ENCODE measurements at places on chromosomes 11 and 22.

DNA sequence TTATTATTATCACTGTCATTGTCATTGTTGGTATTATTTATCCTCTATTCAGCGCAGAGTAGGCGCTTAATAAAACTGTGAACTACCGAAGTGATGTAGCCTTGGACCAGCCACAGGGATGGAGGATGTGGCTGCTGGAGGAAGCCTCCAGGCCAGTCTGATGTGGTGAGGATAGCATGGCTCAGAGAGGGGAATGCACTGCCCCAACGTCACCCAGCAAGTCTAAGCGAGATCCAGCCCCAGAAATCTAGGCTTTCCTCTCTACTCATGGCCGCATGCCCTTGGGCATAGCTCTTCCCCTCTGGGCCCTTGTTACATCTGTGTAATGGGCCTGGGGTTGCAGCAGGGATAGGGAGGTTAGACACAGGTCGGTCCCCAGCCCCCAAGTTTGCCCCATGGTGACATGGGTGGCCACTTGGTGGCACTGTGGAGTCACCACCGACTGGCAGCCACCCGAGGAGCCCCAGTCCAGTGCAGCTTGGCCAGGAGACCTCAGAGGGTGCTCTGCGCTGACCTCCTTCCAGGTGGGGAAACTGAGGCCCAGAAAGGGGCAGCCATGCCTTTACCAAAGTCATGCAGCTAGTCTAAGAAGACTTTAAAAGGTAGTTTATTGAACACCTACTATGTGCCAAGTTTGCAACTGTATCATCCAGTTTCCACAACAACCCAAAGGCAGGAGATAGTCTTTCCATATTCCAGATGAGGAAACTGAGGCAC lies 395.7 kb downstream of the MN1 start:
- no peak for DNase-seq

DNA sequence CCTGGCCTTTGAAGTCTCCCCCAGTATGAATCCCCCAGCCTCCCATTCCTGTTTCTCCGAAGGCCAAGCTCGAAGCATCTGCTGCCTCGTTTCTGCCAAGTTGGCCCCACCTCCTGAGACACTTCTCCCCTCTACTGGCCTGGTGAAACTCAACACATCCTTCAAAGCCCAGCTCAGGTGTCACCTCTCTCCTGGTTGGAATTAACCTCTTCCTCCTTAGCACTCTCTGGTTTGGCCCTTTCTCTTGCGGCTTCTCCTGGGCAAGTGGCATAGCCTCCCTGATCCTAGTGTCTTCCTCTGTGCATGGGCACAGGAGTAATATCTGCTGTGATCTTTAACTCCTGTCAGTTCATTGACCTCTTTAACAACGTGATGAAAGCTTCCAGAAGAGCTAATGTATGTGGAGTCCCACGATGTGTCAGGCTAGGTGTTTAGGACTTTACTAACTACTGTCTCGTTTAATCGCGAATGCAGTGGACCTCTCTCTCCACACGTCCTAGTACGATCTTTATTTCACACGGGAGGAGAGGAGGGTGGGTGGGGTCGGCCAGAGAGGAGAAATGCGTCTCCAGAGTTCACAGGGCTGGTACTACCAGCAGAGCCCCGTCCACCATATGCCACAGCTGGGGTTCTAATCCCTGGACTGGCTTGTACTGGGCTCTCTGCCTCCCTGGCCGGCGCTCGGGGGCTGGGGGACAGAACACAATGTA lies 826 bp upstream of the PTPRJ start:
- no peak for DNase-seq

DNA sequence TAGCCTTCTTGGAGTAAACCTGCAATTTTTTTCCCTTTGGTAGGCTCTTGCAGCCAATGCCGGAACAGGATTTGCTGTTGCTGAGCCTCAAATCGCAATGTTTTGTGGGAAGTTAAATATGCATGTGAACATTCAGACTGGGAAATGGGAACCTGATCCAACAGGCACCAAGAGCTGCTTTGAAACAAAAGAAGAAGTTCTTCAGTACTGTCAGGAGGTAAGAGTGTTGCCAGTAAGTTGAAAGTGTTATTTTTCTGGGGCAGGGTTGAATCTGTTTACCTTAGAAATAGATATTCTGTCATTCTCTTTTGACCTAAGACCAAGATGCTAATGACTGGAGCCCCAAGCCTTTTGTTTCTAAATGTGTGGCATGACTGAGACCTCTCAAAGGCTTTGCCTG lies 39.7 kb downstream of the APLP2 start:
- no peak for DNase-seq

DNA sequence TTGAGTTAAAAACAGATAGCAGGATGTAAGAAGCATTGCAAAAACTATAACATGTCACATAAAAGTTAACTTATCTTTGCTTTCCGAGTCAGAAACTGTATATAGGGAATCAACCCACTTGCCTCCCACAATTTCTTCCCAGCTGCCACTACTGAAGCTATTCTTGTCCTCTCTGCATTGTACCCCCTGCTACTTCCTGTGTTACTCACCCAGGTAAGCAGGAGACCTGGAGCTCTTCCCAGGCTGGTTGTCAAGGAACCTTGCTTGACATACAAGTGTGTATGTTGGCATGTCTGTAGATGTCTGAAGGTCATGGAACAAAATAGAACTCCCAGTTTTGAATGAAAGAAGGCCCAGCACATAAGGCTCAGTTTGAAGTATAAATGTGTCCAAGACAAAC lies 74.3 kb upstream of the LRRC4C start:
- DNase-seq, result no peak

- no peak for DNase-seq
These were observed 33.2 kb downstream of the OTOG start for GRCh38 chr11:17580271-17580670.

DNA sequence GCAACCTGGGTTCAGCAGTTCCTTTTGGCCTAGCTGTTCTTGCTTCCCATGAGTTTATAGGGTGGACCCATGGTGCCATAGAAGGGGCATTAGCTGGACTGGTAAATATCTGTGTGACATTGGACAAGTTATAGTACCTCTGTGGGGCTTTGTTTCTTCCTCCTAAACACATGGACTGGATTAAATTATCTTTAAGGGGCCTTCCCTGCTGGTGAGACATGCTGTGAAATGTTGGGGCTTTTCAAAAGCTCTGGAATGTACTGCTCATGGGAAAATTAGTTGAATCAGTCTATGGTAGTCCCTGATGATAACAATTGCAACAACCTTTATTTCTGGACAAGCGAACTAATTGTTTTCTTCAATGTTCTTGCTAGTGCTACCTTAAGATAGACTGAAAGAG lies 276.2 kb downstream of the BLID start:
- no peak for DNase-seq

GRCh38 chr11:71356280-71356876 lies 91.8 kb downstream of the DHCR7 start:
- no peak for DNase-seq

GRCh38 chr11:92057849-92058442 lies 166.7 kb upstream of the FAT3 start:
- DNase-seq, result no peak

- no peak for DNase-seq
These were observed 15.6 kb upstream of the ARHGAP8 start for GRCh38 chr22:44736581-44737405.

- no peak for DNase-seq
These were observed 90.4 kb upstream of the SHISAL1 start for GRCh38 chr22:44403166-44403565.

DNA sequence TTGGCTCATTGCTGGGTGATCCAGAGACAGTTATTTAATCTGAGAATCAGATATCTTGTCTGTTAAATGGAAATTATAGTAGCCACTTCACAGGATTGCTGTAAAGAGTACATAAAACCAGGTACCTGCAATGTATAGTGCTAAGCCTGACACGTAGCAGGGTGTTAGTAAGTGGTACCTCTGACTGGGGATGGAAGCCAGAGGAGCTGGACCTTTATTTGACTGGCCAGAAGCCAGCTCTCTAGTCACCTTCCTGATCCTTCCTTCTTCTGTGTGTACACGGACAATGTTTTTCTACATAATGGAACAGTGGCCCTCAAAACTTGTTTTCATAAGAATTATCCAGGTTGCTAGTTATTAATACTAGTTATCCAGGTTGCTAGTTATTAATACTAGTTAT lies 25.5 kb upstream of the EHF start:
- DNase-seq, result no peak

- DNase-seq, result no peak
These were observed 13.1 kb upstream of the MFRP start for GRCh38 chr11:119359365-119360214.

- DNase-seq, result no peak
These were observed 1318.8 kb downstream of the TBC1D22A start for GRCh38 chr22:48081281-48081680.

DNA sequence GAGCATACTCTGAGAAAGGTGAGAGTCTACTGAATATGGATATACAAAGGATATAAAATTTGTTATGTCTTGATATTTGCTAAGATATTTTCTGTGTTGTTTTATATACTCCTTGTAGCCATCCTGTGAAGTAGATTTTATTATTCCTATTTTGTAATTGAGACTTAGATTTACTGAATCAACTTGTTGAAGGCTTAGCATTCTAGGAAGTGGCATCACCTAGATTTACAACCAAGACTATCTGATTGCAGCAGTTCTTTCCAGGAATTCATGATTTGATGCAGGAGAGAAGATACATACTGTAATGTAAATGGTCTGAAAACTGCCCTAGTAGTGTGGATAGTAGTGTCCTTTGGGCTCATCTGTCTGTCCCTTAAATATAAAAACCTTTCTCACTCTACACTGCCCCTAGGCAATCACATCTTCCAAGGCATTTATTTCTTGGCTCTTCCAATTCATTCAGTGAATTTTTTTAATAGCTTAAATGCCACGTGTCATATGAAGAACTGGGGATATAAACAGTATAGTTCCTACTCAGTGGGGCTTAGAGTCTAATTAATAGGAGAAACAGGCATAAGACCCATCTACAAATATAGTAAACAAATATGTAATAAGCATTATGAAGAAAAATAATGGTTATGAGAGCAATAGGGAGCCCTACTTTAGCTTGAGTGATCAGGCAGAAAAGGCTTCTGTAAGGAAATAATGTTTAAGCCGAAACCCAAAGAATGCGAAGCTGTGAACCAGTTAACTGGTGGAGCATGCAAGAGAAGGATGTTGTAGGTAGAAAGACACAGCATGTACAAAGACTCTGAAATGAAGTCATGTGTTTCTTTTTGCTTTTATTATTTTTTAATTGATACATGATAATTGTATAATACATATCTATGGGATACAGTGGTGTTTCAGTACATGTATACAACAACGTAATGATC lies 13.6 kb downstream of the IPO7 start:
- no peak for DNase-seq

DNA sequence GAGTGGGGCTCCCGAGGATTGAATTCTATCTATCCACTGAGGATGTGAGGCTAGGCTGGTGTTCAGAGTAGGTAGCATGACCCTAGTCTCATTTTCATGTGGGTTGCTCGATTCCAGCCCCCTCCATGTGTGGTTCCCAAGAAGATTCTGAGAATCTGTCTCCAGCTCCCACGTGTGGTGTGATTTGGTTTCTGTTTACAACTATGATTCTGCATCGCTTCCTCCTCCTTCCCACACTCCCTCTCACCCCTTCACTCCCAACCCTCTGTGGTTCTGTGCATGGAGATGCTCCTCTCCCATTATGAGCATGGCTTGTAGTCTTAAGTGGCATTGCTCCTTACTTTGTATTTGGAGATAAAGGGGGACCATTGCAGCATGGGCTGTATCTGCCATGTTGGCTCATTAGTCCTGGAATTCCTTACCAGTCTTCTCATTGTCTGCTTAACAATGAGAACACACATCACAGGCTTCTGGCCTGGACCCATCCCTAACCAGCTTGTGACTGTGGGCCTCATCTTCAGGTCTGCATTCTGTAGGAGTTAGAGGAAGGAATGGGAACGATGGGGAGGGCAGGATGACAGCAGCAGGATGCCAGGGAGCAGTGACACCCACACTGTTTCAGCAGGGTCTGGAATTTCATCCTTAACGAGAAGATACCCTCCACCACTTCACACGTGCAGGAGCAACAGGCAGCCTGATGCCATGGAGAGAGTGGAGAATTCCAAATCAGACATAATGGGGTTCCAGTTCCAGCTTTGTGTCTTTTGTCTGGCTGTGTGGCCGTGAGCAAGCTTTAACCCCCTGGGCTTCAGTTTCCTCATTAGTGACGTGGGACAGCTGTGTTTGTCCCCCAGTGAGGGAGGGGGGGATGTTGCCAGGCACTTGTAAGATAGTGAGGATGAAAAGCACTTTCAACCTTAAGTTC lies 86.0 kb downstream of the CCDC81 start:
- no peak for DNase-seq

- no peak for DNase-seq
These were observed 33.7 kb upstream of the MPPED1 start for GRCh38 chr22:43377896-43378704.

GRCh38 chr11:16779436-16779835 lies 41.0 kb downstream of the C11orf58 start:
- DNase-seq, result no peak

- DNase-seq, result no peak
These were observed 85.9 kb downstream of the PAX6 start for GRCh38 chr11:31725176-31725575.

GRCh38 chr22:29259253-29259899 lies 8.4 kb downstream of the RHBDD3 start:
- no peak for DNase-seq

DNA sequence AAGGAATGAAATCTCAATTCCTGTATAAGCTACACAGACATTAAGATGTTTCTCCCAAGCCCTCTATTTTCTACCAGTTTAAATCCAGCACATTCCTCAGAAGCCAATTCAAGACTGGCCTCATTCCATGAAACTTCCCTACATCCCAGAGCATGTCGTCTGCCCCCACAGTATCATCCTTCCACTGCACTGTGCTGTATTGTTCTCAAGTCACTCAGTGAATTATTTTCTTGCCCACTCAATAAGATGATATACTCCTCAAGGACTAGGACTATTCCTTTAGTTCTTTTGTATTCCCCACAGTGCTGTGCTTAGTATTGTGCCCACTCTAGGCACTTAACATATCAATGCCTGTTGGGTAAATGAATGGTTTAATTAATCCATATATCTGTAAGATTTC lies 203.1 kb upstream of the BLID start:
- DNase-seq, result no peak

DNA sequence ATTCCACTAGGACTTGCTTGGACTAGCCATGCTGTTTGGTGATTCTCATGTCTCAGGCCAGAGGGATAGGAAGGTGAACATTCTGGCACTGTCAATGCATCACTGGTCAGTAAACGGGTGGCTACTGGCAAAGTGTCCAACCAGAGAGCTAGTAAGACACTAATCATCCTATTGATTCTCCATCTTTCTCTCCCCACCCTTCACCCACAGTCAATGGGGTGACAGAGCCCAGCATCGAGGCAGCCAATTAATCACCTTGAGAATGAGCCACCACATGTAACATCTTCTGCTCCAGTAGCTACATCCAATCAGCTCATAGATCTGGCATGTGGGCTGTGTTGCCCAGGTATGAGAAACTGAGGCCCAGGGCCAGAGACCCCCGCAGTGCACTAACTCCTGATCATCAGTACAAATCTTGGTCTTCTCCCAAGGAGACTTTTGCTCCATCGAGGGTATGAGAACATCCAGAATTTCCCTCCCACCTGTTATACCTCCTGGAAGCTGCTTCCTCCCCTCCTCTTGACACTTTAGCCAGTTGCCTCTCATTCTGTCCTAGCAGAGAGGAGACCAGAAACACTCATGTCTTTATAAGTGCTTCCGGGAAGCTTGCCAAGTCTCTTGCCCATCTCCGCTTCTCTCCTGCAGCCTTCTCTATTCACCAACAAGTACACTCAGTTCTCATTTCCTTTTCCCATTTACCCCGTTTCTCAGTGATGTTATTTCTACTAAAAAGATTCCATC lies 17.0 kb downstream of the HTR3A start:
- no peak for DNase-seq

GRCh38 chr11:60918251-60918938 lies 4.4 kb downstream of the TMEM109 start:
- no peak for DNase-seq

GRCh38 chr22:49866646-49867045 lies 13.0 kb downstream of the ZBED4 start:
- no peak for DNase-seq
